Astrocyte of the spinal cord (primary cell): ENCODE measurements at places on chromosomes 1 and 21.

GRCh38 chr21:28767523-28767922 is 225.2 kb downstream of the LTN1 start:
- DNase-seq: no peak

DNA sequence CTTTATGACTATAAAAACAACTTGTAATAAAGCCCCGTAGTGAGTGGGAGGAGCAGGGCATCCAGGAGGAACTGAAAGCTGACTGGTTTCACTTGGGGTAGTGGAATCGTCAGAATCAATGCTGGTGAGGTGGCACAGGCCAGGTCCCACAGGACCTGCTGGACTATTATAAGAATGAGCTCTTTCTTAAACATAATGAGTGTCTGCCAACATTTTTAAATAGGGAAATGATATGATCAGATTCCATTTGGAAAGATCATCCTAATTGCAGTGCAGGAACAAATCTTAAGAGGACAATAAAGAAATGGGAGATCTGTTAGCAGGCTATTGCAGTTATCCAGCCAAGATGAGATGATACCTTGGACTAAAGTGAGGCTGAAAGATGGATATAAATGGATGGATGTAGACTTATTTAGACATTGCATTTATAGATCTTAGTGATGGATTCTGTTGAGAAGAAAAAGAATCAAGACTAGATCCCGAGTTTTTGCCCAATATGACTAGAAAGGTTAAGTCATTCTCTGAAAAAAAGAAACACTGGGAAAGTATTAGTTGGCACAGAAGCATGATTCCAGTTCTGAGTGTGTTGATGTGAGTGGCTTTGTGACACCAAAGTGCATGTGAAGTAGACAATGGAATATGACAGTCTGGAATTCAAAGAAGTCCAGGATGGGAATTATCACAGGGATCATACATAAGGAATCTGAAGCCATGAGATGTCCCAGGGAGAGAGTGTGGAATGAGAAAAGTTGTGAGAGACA is 153.3 kb upstream of the SGIP1 start:
- no peak for DNase-seq

DNA sequence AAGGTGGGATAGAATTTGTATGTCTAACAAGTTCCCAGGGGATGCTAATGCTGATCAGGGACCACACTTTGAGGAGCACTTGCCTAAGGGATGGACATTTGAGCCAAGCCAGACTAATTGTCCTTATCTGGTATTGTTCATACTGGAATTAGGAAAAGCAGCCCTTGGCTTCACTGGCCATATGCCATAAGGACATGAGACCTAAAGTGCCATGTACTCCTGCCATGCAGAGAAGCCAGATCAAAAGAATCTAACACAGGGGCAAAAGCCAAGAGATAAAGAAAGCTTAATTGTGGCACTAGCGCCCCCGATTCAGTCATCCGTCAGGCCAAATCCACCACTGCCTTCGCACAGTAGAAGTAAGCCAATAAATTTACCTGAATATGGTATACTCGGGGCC is 45.7 kb downstream of the RNF11 start:
- DNase-seq: no peak

DNA sequence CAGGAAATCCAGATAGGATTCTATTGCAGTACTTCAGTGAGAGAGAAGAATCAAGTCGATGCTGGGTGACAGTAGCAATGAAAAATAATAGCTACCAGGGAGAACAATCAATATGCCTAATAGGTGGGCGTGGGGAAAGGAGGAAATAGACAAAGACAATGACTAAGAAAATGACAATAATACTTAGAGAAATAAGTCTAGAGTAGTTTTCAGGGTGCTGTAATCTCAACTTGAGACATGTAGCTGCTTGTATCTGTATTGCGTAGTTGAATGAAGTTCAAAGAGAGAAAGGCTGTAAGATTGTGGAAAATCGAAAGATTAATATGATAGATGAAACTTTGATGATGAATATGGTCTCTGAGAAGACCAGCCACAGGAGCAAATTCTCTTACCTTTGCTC is 2.6 kb downstream of the STXBP3 start:
- no peak for DNase-seq

- no peak for DNase-seq
Measured at GRCh38 chr1:45456531-45456930, 34.4 kb downstream of the TESK2 start.
